ENCODE measurements at places on chromosomes 16 and 17.

GRCh38 chr17:68777856-68778694, 176.9 kb upstream of the FAM20A start:
- DNase-seq: no peak

DNA sequence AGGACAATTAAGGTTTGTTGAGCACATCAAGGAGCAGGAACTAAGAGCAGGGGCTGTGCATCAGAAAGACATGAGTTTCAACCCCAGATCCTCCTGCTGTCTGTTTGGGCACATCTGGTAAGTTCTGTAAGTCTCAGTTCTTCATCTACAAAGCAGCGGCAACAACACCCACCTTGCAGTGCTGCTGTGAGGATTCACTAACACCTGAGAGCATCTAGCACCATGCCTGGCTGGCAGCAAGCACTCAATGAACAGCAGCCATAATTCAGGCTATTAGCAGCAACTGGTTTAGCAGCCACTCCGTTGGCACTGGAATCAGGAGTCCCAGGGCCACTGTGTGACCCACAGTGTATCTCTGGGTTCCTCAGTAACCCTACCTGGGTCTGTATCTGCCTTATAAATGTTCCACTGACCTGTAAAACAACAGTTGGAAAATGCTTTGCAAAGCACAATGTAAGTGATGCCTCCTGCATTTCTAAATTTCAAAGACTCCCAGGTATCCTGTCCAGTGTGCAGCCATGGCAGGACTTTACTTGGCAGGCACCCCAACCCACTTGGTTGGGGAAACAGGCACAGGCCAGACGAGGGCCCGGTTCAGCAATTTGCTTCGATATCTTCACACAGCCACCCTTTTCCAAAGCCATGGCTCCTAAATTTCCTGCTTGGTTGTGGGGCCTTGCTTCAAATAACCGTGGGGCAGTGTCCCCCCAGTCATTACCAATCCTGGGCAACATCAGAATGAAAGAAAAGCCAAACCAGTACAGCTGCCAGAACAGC, 4.2 kb downstream of the ST3GAL2 start:
- DNase-seq: no peak

GRCh38 chr16:49354101-49354500, 19.5 kb upstream of the C16orf78 start:
- DNase-seq: no peak

GRCh38 chr17:7916808-7917207, 719 bp upstream of the RNF227 start:
- no peak for DNase-seq
